ENCODE measurements at places on chromosomes 6 and 20.

GRCh38 chr6:148422085-148422484 is 79.4 kb downstream of the SASH1 start:
- no peak for DNase-seq
- no peaks in the 10 kb centered on the region for H3K36me3 ChIP-seq
- no peak overlapping the region for H3K27ac ChIP-seq
- no peak overlapping the region for H3K4me3 ChIP-seq
- no peaks in the 10 kb centered on the region for H3K4me1 ChIP-seq

GRCh38 chr20:31903627-31904386 is 33.4 kb downstream of the TTLL9 start:
- H3K36me3 ChIP-seq, result no peaks in the 10 kb centered on the region
- peaks cover 18% of the 10 kb centered on the region for H3K27me3 ChIP-seq
- no peaks in the 10 kb centered on the region for H3K4me1 ChIP-seq
- DNase-seq, result no peak
- H3K27ac ChIP-seq, result no peak overlapping the region

GRCh38 chr6:90044833-90045381 is 150.6 kb downstream of the GJA10 start:
- H3K4me1 ChIP-seq, result 0 out of 2 replicates have a peak, but pooled peaks cover 8% of the 10 kb centered on the region
- DNase-seq, result peak; percentile 20

DNA sequence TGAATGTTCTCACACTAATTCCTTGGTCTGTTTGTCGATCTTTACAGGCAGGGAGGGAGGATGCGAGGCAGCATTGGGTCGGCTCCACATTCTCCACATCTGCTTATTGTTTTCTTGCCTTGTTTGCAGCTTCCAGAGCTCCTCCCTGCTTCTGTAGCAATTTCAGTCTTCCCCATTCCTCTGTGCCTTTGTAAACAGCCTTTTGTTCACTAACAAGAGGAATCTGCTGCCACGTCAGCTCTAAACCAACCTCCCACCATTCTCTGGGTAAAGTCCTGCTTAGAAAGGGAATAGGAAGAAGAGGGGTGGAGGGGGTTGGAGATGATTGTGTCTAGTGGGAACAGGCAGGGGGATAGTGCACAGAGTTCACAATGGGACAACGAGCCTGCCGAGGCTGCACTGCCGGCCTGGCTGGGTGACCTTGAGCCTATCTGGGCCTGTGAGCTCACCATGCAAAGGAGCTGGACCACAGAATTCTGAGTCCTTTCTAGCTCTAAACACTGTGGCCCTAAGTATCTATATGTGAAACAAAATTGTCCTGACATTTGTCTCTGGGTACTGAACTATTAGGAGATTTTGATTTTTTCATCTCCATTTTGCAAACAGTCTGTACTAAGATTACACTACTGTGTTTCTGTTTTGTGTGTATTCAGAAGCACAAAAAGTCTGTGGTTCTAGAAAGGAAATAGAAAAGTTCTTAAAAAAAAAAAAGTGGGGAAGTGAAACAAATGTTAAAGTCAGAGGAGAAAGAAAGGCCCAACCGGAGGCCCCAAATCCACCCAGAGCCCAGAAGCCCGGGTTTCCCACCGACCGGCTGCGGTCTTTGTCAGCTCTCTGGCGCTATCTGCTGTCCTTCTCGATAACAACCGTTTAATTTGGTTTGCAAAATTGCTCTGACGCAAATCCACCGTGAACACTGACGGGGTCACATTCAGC is 1.4 kb upstream of the PRND start:
- H3K27me3 ChIP-seq, result no peaks in the 10 kb centered on the region
- DNase-seq, result peak; percentile 85
- H3K27ac ChIP-seq, result no peak overlapping the region
- H3K4me3 ChIP-seq, result peak overlapping the region; percentile 46
- H3K4me1 ChIP-seq, result no peaks in the 10 kb centered on the region

- H3K36me3 ChIP-seq, result no peaks in the 10 kb centered on the region
- peaks cover 24% of the 10 kb centered on the region for H3K27me3 ChIP-seq
Observed at GRCh38 chr20:1185790-1186334, 1.1 kb upstream of the TMEM74B start.

GRCh38 chr6:37473364-37474095 is 26.2 kb downstream of the CCDC167 start:
- DNase-seq, result peak; percentile 74
- peaks cover 12% of the 10 kb centered on the region for H3K4me1 ChIP-seq
- H3K27me3 ChIP-seq, result no peaks in the 10 kb centered on the region
- H3K27ac ChIP-seq, result no peak overlapping the region

DNA sequence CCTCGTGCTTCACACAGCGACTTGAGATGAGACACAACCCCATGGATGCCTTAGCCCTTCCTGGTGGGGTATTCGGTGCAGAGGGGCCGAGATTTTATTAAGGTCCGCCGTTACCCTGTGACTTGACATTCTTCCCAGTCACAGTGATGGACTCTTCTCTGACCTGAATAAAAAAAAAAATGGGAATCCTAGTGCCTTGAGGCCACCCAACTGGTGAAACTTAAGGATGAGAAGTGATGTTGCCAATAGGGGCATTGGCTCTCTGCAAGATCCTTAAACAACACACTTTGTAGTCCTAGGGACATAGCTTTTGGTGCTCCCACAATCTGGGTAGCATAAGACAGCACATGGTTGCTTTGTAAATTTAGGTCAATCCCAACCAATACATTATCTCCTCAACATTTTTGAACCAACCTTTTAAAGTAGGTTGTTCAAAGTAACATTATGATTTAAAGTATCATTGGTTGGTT is 814 bp upstream of the ADNP start:
- no peaks in the 10 kb centered on the region for H3K27me3 ChIP-seq
- no peak for DNase-seq
- peak overlapping the region; percentile 64 for H3K4me3 ChIP-seq
- peaks cover 57% of the 10 kb centered on the region for H3K36me3 ChIP-seq

- H3K27ac ChIP-seq, result no peak overlapping the region
- H3K36me3 ChIP-seq, result no peaks in the 10 kb centered on the region
- DNase-seq, result no peak
- H3K4me1 ChIP-seq, result no peaks in the 10 kb centered on the region
Observed at GRCh38 chr20:59481477-59482018, 122.8 kb upstream of the PHACTR3 start.

GRCh38 chr6:116456927-116457326 is 4.2 kb upstream of the CALHM6 start:
- DNase-seq, result no peak
- no peaks in the 10 kb centered on the region for H3K36me3 ChIP-seq
- no peaks in the 10 kb centered on the region for H3K4me1 ChIP-seq
- no peak overlapping the region for H3K4me3 ChIP-seq
- H3K27me3 ChIP-seq, result 0 out of 2 replicates have a peak, but pooled peaks cover 4% of the 10 kb centered on the region

GRCh38 chr6:98716341-98716740 is 118.0 kb upstream of the POU3F2 start:
- H3K27ac ChIP-seq, result no peak overlapping the region
- H3K4me1 ChIP-seq, result no peaks in the 10 kb centered on the region
- no peaks in the 10 kb centered on the region for H3K36me3 ChIP-seq
- H3K27me3 ChIP-seq, result peaks cover 47% of the 10 kb centered on the region

DNA sequence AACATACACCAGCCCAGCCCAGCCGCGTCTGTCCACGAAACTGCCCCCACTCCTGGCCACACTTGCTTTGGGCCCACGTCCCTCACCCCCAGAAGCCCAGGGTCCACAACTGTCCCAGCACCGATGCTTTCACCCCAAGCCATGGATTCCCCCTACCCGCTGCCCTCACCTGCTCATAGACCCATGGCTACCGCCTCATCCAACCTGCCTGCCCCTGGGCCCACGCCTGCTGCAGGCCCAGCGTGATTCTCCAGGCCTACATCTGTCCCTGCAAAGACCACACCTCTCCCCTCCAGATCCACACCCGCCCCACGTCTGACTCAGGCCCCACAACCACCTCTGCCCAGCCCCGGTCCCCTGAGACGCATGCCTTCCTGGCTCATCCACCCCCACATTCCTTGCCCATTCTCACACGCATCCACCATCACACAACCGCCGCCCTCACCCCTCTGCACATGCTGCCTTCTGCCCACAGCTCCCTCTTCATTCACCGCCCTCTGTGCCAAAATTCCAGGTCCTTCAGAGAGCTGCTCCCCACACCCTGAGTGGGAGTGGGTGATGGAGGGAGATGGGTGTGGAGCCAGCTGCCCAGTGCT is 86.7 kb downstream of the GRM4 start:
- peaks cover 19% of the 10 kb centered on the region for H3K27me3 ChIP-seq
- 0 out of 2 replicates have a peak, but pooled peaks cover under 1% of the 10 kb centered on the region for H3K4me1 ChIP-seq
- no peak overlapping the region for H3K4me3 ChIP-seq

GRCh38 chr6:158686311-158686710 is 36.5 kb downstream of the SYTL3 start:
- peaks cover 29% of the 10 kb centered on the region for H3K4me1 ChIP-seq
- H3K27me3 ChIP-seq, result no peaks in the 10 kb centered on the region
- H3K4me3 ChIP-seq, result no peak overlapping the region
- peak; percentile 53 for DNase-seq
- H3K36me3 ChIP-seq, result no peaks in the 10 kb centered on the region
- H3K27ac ChIP-seq, result peak overlapping the region; percentile 22

DNA sequence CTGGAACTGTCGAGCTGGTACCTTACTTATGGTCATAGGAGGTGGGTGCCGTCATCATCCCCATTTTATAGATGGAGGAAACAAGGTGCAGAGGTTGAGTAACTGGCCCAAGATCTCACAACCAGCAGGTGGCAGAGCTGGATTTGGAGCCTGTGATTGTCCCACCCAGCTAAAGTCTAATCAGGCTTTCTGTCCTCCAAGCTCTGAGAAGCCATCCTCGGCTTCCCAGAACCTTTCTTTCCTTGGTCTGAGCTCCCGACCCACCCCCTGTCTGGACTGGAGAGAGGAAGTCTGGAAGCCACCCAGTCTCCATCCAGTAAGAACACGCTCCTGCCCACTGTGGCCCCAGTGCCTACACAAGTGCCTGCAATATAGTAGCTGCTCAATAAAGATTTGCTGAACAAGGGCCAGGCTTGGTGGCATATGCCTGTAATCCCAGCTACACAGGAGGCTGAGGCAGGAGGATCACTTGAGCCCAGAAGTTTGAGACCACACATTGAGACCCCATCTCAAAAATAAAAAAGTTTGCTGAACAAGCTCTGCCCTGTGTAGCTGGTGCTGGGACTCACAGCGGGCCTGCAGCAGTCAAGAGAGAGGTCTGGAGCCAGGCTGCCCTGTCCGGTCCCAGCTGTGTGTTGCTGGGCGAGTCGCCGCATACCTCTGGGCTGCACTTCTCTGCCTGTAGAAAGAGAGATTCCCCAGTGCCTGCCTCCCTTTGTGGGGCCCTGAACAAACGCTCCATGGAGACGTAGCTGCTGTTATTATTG is 32.5 kb upstream of the DLGAP4 start:
- no peak overlapping the region for H3K4me3 ChIP-seq
- no peaks in the 10 kb centered on the region for H3K4me1 ChIP-seq
- H3K27me3 ChIP-seq, result peaks cover 17% of the 10 kb centered on the region
- H3K27ac ChIP-seq, result no peak overlapping the region
- DNase-seq, result peak; percentile 66

- DNase-seq, result no peak
- H3K4me1 ChIP-seq, result no peaks in the 10 kb centered on the region
- no peaks in the 10 kb centered on the region for H3K27me3 ChIP-seq
- H3K4me3 ChIP-seq, result no peak overlapping the region
- H3K27ac ChIP-seq, result no peak overlapping the region
Observed at GRCh38 chr20:20425823-20426654, 58.1 kb downstream of the INSM1 start.

DNA sequence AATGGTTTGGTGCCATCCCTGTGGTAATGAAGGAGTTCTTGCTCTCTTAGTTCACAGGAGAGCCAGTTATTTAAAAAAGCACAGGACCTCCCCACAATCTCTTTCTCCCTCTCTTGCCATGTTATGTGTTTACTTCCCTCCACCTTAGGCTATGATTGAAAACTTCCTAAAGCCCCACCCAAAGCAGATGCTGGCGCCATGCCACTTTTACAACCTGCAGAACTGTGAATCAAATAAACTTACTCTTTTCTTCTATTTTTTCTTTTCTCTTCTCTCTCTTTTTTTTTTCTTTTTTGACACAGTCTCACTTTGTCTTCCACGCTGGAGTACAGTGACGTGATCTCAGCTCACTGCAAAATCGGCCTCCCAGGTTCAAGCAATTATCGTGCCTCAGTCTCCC is 508.4 kb upstream of the EPHA7 start:
- H3K27ac ChIP-seq, result no peak overlapping the region
- H3K27me3 ChIP-seq, result no peaks in the 10 kb centered on the region
- no peak for DNase-seq
- no peaks in the 10 kb centered on the region for H3K4me1 ChIP-seq

DNA sequence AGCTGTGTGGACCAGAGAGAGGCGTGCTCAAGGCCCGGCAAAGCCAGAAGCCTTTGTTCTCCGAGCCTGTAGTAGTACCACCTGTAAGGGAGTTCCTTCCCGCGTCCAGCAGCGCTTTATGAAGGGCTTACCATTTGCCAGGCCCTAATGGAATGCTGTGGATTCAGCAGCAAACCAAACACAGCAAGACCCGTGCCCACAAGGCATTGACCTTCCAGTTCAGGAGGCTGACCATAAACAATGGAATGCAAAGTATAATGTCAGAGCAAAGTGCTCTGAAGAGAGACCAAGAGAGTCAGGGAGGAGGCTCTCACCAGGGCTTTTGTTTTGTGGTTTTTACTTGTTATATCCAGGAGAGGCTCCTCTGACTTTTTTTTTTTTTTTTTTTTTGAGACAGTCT is 209.8 kb downstream of the ZMYND8 start:
- peaks cover 31% of the 10 kb centered on the region for H3K4me1 ChIP-seq
- H3K27ac ChIP-seq, result no peak overlapping the region
- peak; percentile 87 for DNase-seq

DNA sequence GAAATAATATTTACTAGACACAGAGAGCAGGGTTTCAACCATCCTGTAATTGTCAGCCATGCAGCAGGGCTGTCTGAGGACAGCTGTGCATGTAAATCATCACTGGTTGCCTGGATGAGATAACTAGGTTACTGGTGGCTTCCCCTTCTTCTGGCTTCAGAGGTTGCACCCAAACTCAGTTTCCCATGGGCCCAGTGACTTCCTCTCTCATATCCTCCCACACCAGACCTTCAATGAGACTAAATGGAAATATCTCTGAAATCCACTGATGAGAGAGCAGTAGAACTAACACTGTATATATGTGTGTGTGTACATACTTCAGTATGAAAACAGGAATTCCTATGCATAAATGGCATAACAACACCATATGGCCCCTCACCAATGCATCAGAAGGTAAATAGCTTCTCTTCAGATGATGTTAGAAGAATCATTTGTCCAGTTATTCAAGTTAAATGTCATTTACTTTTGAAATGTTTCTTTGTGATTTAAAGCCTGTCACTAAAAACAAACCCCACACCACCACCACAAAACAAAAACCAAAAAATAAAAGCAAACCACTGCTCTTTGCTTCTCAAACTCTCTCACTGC is 51.0 kb upstream of the IL20RA start:
- DNase-seq, result no peak
- H3K4me3 ChIP-seq, result no peak overlapping the region
- H3K27me3 ChIP-seq, result no peaks in the 10 kb centered on the region
- H3K4me1 ChIP-seq, result 0 out of 2 replicates have a peak, but pooled peaks cover 4% of the 10 kb centered on the region
